ENCODE measurements at places on chromosomes 5 and 9.

GRCh38 chr9:121192959-121193640 is 8.6 kb downstream of the RAB14 start:
- no peak for DNase-seq

- DNase-seq: no peak
Measured at GRCh38 chr5:174271316-174271715, 225.8 kb downstream of the NSG2 start.

- DNase-seq: peak; percentile 76
Measured at GRCh38 chr5:154593071-154593470, 115.0 kb upstream of the HAND1 start.

DNA sequence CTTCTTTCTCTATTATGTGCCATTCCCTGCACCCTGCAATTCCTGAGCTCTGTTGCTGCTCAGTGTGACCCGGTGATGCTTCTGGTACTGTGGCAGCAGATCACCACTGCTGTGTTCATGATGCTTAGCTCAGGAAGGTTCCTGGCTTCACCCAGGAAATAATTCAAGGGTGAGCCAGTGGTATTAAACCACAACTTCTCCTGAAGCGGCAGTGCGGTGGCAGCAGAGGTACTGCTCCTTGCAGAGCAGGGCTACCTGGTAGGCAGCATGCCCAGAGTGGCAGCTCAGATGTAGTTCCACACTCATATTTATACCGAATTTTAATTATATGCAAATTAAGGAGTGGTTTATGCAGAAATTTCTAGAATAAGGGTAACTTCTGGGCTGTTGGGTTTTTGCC is 213.8 kb upstream of the ZNF608 start:
- no peak for DNase-seq

GRCh38 chr5:33565324-33565723 is 124.6 kb downstream of the TARS1 start:
- no peak for DNase-seq

DNA sequence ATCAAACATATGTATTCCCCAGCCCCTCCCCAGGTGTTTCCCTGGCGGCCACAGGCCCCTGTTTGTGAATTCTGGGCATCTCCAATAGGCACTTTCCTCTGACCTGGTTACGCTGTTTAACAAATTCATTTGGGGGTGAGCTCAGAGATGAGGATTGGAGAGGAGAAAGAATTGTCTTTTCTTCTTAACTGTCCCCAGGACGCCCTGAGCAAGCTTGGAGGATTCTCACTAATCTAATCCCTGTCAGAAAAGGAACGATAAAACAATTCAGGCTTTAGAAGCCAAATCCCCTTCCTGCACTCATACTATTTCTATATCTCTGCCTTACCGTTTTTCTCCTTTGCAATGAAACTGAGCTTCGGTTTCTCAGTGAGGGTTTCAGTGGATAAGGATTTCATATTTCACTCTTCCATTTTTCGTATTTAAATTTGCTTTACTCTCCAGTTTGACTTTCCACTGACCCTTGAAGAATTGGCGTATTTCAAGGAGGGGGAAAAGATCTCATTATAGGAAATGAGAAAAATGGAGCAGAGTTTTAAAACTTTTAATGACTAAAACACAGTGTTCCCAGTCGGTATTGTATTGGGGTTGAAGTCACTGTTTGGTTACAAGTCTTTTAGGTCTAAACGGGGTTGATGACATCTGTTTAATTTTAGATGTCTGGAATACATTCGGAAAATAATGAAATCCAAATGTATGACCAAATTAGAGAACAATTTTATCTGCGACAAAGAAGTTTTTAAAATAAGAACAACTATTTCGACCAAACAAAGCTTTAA is 180.1 kb downstream of the MACROH2A1 start:
- no peak for DNase-seq

DNA sequence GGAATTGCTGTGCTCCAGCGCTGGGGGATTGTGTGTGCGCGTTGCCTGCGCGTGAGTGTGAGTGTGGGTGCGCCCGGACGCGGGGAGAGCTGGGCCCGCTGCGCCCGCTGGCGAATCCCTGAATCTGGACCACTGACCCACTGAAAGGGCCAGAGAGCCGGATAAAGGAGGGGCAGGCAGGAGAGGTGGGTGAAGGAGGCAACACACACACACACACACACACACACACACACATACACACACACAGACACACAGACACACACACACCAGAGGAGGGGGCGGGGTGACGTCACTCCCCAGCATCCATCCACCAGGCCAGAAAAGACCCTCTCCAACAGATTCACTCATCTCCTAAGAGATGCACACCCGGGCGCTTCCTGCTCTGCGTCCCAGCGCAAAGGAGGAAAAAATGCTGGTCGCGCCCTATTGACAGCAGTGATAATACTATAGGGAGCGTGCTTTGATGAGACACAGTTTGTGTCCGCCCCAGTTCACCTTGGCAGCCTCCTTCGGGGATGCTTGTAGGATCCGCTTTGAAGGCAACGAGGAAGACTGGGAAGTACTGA is 1059.1 kb upstream of the DMAC1 start:
- no peak for DNase-seq

- peak; percentile 53 for DNase-seq
Measured at GRCh38 chr9:806285-807156, 35.0 kb upstream of the DMRT1 start.

- no peak for DNase-seq
Measured at GRCh38 chr9:89436963-89437625, 60.8 kb downstream of the SEMA4D start.

DNA sequence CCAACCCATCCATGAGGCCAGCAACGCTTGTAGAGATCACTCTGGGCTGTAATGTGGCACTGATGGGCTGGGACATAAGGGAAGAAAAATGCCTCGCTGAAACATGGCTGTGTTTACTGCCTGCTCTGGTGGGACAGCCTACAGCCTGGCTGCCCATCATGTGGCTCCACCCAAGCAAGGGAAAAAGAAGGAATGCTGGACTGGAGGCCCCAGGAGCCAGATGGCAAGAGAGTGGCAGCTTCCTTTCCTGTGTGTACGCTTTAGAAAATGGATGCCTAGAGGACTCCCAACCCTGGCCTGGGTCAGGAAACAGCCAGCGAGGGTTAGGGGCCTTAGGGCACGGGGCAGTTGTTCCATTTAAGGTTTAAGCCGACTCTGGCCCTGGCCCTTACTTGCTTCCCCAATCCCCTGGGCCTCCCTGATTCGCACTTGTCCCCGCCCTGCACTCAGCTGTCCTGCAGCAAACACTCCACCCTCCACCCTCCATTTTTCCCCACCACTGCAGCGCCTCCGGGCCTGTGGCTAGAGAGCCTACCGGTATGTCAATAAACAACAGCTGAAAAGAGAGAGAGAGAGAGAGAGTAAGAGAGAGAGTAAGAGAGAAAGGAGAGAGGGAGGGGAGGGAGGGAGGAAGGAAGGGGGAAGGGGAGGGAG is 819.4 kb downstream of the SEMA5A start:
- DNase-seq: no peak

DNA sequence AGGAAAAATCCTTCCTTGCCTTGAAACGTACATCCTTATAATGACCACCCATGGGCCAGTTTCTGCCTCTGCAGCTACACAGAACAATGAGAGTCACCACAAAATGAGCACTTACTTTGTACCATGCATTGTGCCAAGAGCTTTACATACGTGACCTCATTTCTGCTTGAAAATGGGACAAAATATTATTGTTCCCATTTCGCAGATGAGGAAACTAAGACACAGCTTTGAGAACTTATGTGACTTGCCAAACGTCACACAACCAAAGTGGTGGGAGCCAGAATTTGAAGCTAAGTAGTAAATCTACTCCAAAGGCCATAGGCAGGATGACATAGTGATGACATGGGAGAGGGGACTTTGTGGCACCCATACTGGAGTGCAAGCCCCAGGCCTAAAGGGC is 34.8 kb upstream of the GRPEL2 start:
- no peak for DNase-seq

- peak; percentile 45 for DNase-seq
Measured at GRCh38 chr9:100505564-100506159, 32.7 kb downstream of the TMEFF1 start.

- DNase-seq: no peak
Measured at GRCh38 chr5:113081091-113081839, 104.7 kb downstream of the DCP2 start.

- DNase-seq: peak; percentile 84
Measured at GRCh38 chr5:127012916-127013315, 17.4 kb downstream of the MARCHF3 start.

- peak; percentile 88 for DNase-seq
Measured at GRCh38 chr9:133135146-133135745, 14.2 kb upstream of the RALGDS start.

DNA sequence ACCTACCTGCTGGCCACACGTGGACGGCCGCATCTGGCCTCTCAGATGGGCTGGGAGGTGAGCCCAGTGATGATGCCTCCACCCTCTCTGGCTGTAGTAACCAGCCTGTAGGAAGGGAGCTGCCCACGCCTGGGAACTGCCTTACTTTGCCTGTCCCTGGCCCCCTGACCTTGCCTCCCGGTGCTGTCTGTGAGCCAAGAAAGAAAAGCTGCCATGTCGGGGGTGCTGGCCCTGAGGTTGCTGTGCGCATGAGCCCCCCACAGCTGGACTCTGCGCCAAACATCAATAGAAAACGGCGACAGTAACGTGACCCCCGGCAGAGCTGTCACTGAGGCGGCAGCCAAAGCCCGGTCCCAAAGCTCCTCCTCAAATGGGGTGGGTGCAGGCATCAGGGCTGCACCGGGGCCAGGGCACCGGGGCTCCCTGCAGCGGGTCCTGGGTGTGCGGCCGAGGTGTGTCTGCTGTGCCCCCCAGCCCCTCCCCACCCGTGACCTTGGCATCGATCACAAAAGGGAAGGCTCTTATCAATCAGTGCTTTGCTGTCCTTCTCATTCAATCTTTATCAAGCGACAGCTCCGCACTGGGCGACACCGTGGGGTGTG is 15.3 kb upstream of the SLC9A3 start:
- DNase-seq: no peak

- DNase-seq: no peak
Measured at GRCh38 chr9:124198331-124198730, 59.4 kb upstream of the NEK6 start.

GRCh38 chr5:90886381-90886780 is 327.8 kb downstream of the ADGRV1 start:
- no peak for DNase-seq

- no peak for DNase-seq
Measured at GRCh38 chr5:33539212-33539611, 98.4 kb downstream of the TARS1 start.

DNA sequence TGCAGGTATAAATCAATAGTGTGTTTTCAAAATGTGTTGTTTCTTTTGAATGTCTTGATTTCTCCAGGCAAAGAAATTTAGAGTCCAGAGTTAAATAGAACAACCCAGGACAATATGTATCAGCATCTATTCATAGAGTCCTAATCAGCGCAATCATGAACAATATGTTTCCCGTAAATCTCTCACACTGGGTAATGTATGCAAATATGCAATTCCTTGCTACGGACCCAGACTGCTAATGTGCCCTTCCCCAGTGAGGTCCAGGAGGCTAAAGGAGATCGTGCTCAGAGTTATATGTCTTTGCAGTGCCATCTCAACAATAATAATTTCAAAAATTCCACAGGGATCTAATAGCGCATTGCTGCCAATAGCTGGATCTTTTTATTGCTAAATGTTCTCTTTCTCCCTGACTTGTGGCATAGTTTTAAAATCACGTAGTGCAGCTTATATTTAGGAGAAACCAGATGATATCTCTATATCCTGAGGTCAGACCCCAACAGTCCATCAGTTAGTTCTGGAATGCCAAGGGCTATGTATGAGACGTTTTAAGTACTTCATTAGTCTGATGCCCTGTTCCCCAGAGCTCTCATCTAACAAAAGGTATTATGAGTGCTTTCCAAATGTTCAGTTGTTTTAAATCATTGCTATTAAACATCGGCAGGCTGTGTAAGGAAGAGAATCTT is 145.1 kb downstream of the MARCHF11 start:
- DNase-seq: no peak

- no peak for DNase-seq
Measured at GRCh38 chr9:109728686-109729300, 51.2 kb upstream of the PALM2AKAP2 start.

DNA sequence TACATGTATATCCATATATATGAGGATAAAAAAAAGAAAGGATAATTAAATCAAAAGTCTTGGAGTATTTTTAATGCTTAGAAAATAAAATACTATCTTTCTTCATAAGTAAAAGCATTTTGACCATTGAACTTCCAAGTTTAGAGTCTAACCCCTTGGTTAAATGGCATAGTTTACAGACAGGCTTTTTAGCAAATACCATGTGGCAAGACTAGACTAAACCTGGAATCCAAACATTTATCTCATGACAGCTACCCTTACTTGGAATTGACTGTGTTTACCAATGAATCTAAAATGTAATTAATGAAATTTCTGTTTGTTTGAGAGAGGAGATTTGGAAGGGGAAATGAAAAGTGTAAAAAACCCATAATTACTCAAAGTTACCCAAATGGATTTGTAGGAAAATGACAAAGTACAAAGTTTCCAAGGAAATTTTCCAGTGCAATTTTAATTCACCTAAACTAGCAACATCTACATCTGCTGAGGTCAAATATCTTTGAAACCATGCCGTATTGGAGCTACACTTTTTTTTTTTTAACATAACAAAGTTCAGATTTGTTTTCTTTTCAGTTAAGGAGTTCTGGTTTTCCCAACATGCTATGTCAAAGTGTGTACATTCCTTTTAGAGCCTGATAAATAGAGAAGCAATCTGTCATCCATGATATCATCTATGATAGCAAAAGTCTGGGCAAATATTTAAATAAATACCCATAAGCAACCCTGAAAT is 272.1 kb upstream of the DAB2 start:
- DNase-seq: no peak

DNA sequence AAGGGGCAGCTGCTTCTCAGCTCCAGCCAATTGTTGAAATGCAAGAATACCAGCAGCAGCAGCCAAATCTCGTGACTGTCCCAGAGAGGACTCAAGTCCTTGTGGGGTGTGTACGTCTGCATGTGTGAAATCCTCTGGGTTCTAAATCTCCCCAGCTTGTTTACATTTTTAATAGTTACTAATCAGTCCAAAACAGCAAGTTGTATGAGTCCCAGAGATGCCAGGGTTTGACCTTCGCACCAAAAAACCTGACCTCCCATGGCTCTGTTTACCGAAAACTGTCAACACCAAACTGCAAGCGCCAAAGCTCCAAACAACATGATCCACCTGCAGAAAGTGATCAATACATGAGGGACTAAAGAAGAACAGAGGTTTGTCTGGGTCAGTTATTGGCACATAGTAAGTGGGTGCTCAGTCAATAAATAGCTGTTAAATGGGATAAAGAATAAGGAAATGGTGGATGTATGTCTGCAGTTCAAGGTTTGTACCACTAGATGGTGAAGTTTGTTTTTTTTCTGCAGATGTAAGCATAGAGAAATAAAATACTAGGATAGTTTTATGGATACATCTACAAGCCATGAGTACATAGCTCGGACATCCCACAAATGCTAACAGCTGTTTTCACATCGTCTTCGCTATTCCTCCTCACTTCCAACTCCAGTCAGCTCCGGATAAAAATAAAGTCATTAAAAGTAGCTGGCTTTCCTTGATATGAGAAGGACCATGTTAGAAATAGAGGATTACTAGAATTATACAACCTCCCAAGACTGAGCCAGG is 85.3 kb upstream of the ADRB2 start:
- DNase-seq: peak; percentile 75

DNA sequence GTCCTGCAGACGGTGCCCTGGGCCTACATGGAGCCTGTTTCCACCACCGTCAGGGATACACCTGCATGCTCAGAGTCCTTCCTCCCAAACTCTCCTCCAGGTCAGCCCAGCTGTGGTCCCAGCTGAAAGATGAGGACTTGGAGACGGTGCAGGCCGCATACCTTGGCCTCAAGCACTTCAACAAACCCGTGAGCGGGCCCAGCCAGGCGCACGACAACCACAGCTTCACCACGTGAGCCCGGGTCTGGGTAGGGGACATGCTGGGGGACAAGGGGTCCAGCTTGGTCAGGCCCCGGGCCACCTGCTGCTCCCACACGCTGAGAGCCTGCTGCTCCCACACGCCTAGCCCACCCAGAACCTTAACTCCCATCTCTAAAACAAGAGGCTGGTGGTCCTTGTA is 16.6 kb upstream of the CARD19 start:
- no peak for DNase-seq
